ENCODE measurements at places on chromosomes 16 and 17.

DNA sequence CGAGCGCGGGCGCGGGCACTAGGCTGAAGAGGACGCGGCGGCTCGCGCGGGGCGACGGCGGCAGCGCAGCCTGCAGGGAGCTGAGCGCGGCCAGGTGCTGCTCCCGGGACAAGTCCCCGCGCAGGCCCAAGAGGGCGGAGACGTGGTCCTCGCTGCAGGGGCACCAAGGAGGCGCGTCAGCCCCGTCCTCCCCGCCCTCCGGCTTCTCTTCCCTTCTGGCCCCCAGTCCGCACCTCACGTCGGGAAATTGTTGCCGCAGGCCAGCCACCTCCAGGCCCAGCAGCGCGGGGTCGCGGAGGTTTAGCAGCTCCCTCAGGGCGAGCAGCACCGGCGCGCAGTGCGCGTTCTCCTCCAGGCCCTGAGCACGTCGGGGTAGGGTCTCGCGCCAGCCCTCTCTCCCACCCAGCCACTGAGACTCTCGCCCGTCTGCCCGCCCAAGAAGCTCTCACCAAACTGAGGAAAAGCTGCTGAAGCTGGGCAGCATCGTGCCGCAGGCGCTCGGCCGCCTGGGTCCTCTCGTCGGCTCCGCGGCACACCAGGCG is 761 bp upstream of the MATCAP1 start:
- DNase-seq: no peak

DNA sequence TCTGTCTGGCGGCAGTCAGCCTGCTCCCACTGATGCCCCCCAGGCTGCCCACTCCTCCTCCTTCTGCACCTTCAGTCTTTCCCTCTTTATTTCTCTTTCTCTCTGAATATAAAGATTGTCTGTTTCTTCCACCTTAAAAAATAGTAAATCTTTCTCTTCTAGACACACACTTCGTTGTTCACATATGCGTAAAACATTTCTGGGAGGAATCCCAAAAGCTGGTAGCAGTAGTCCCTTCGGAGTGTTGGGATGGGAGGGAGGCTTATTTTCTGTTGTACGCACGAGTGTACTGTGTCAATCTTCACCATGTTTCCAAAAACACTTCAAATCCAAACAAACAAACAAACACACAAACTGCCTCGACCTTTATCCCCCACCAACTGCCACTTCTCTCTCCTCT is 9.9 kb downstream of the OSBPL7 start:
- DNase-seq: no peak

- no peak for DNase-seq
These were observed 2.9 kb upstream of the FOXF1 start for GRCh38 chr16:86507173-86508027.

GRCh38 chr17:71636644-71637043 is 484.2 kb upstream of the SOX9 start:
- DNase-seq: no peak

GRCh38 chr17:78708510-78708973 is 73.5 kb downstream of the CYTH1 start:
- peak; percentile 70 for DNase-seq

GRCh38 chr17:61203671-61204131 is 195.9 kb upstream of the TBX2 start:
- no peak for DNase-seq

Measured in A172 (cell line).